ENCODE measurements at places on chromosomes 16 and 17. TPM values are rescaled to one million over a fixed set of nuclear protein-coding genes. Genes with fewer than 3 reads are reported as not detected.
A peak's percentile ranks its signal among the peaks of the same experiment; 100 is the strongest.

DNA sequence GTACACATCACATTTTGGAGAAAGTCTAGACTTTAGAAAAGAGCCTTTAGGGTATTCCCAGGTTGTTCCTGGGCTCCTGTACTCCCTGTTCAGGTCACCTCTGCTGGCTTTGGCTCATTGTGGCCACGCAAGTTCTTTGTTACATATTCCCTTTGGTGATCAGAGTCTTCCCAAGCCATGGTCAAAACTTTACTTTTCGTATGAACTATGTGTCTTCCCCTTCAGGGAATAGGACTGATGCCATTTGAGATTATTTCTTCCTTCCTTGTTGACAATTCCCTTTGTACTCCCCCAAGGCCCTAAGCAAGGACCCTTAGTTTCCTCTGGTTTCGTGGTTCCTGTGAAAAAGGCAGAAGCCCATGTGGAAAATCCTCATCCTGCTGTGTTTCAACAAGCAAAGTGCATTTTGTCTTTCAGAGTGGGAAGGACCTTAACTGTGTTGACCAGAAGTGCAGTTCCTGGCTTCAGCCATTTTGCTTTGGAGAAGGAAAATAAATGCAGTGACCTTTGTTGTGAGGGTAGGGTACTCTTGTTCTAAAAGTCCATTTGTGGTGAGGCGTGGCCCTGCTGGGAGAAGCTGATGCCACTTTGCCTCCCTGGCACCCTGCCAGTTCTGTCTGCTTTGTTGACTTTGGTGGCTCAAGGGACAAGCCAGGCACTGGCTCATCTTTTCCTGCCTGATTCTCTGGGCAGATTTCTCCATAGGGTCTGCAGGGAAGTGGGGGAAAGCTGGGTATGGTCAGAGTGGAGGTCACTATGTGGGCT, 55.1 kb downstream of the ZNRF1 start:
- no peak for DNase-seq

DNA sequence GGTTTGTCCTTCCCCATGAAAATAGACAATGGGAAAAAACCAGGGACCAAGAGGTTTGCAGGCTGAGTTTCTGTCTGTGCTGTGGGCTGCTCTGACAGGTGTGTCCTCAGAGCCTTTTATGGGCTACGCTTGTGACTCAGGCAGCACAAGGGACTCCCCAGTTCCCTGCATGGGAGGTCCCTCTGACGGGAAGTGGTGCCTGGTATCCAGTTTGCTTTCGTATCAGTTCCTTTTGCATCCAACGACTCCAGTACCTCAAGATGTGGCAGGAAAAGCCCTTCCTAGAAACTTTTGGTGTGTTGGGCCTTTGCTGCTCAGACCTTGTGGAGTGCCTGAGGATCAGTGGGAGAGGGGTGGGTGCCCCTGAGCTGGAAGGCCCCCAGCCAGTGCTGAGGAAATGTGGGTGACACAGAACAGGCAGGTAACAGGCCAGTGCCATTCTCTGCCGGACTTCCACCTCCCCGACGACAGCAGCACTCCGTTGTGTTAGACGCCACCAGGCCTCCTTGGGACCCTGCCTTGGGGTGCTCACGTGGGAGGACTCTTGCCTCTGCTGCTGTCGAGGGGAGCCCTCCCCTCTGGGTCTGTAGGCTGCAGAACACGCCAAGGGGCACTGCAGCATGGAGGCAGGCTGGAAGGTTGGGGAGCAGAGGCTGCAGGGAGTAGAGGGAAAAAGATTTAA, 38.4 kb upstream of the IRF8 start:
- DNase-seq, result no peak

KCNJ12 gene
- 0.10 TPM for total RNA-seq

- no peak for DNase-seq
Measured at GRCh38 chr16:28504707-28505404, 1.8 kb downstream of the IL27 start.

- DNase-seq, result no peak
Measured at GRCh38 chr16:259814-260253, 15.9 kb downstream of the RGS11 start.

DNA sequence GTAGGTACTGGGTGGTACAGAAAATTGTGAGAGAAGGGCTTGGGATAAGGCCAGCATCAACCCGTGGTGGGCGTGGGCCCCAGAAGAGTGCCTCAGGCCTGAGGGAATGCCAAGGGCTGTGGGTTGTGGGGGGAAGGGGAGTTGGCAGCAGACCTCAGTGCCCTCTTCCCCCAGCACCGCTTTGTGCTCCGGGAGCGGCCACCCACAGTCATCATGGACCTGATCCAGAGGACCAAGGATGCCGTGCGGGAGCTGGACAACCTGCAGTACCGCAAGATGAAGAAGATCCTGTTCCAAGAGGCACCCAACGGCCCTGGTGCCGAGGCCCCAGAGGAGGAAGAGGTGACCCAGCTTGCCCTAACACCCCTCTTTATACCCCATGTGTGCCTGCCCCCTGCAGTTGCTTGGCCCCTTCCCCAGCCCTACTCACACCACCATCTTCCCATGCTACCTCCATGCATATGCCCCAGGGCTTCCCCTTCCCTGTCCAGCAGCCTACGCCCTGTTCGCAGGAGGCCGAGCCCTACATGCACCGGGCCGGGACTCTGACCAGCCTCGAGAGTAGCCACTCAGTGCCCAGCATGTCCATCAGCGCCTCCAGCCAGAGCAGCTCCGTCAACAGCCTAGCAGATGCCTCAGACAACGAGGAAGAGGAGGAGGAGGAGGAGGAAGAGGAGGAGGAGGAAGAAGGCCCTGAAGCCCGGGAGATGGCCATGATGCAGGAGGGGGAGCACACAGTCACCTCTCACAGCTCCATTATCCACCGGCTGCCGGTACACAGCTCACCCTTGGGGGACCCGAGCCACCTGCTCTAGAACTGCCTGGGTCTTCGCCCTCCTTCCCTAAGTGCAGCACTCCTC, 9.1 kb downstream of the TAOK2 start:
- DNase-seq, result no peak

INCA1 gene
- not detected for total RNA-seq

- DNase-seq, result peak; percentile 95
Measured at GRCh38 chr17:75876938-75877751, 1.2 kb downstream of the TRIM47 start.

DNA sequence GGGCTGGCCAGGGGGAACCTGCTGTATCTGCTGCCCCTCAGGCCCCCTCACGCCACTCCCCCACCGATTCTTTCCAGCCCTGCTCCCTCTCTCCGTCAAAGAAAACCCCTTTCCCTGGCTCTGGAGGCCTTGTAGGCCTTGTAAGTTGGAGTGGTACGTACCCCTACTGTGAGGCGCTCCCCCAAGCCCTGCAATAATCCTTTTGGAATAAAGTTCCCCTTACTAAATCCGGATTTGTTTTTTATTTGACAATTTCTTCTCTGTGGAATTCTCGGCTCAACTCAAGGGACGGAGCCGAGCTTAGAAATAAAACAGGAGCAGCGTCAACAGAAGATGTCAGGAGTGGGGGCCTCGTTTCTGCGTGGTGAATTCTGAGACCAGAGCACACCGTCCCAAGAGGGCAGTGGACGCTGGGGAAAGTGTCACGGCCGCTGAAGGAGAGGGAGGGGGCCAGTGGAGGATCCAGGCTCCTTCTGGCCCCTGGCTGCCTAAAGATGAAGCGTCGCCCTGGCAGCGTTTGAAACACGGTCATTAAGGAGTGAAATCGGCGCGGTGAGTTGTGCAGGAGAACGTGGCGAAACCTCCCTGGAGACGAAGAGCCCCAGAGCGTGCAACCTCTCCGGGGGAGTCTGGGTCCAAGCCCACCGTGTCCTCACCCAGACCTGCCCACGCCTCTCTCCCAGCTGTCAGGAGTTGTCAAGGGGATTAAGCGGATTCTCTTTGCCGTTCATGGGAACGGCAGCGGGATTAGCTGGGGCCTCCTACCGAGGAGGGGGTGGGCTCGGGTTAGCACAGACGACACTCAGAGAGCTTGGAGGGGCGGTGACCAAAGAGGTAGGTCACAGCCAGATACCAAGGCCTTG, 47.0 kb downstream of the SLC7A5 start:
- no peak for DNase-seq

DNA sequence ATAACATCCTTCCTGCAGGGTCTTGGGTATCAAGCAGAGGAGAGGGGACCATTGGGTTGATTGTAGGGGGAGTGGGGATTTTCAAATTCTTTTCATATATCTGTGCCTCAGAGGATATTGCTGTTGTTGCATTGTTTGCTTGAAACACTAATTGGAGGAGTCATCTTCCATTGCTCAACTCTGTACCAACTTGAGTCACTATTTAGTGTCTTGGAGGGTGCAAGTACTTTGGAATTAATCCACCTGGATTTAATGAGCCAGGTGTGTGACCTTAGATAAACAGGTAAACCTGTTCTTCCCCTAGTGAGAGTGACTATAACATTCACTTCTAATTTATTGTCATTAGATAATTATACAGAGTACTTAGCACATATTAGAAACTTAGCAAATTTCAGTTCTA, 151.3 kb upstream of the CNTNAP4 start:
- DNase-seq, result no peak

GRCh38 chr16:5069048-5069447, 2.6 kb upstream of the ALG1 start:
- no peak for DNase-seq

CHAD gene
- total RNA-seq, result not detected

CCDC200 gene
- total RNA-seq, result not detected

DNA sequence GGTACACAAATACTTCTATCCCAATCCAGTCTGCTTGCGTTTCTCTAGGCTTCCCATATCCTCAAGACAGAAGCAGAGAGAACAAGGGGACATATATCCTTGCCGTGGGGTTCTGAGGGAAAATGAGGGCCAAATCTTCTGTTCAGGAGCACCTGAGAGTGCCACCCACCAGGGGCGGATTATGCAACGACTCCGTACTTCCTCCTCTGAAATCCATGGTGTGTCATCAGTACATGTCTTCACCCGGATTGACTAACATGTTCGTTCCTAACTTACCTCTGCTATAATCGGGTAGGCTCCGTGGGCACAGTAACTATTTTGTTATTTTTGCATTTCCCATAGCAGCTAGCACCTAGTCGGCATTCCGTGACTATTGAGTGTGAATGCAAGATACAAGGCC, 7.8 kb upstream of the ZNF200 start:
- DNase-seq, result no peak

DNA sequence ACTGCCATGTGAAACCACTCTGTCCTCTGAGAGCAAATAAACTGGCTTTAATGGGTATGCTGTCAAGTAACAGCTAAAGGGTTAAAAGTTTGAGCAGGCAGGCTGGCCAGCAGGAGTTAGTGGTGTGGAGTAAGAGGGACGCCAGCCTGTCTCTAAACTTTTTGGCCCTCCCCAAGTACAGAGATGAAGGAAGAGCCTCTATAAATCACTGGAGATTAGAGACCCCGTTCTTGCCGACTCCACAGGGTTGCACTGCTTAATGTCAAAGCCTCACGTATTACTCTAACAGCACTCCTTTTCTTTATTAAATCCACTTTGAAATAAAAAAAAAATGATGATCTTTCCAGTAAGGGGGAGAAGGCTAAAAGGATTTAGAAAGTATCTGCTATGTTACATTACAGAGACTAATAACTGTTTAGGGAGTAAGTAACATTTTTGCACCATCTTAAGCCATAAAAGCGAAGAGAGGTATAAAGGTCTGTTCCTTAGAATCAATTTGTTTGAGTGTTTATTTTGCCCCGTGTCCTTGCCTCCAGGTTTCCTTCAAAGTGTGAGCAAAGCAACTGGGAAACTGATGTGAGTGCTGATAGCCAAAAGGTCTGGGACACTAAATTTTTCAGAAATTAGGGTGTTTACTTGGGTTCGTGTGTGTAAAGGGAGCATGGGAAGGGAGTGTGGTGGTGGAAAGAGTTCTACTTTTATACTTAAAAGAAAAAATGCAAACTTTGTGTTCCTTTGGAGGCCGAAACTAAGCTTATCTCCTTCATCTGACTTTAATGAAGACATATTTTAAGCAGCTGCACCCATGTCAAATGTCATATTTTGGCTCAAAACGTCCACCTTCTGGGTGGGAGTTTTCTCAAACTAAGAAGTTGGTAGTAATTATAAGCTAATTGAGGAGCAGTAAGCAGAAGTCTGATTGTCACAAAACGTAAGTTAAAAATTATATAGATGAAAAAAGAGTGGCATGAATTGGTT, 109.9 kb upstream of the TBX2 start:
- DNase-seq, result no peak

Measured in RPMI7951 (cell line).